RPMI7951 (cell line): ENCODE measurements at places on chromosomes 1 and 21. TPM values are rescaled to one million over a fixed set of nuclear protein-coding genes. Genes with fewer than 3 reads are reported as not detected.

DNA sequence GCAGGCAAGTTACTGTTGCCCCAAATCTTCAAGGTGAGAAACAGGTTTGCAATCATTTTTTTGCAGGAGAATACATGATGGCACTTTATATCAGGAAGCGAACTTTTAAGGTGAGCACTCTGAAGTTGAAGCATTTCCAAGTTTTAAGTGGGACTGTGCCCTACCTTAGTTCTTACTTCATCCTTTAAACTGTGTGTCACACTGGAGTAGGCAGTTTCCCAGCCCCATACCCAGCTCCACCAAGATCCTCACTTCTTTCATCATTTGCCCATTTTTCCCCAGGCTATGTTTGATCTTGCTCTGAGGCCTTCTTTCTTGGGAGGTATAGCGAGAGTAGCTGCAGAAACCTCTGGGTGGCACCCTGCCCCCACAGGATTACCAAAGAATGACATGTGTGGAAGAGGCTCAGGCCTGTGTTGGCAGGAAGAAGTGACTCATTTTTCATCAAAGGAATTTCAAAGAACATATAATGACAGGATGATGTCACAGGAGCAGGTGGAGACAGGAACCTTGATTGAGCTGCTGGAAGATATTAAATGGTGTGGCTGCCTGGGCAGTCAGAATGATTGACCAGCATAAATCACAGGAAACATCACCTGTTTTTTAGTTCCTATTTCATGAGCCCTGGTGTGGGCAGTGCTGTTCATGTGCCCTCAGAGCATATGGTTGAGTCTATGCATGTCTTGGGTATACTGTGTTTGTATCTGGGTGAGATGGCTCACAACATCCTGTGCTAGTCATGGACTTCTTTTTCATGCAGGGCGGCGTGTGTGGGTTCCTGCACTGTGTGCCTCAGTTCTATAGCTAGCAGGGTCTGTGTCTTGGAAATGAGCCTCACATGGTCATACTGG, 20.8 kb upstream of the MACF1 start:
- DNase-seq: peak; percentile 94

GRCh38 chr1:29186707-29187106, 5.0 kb upstream of the SRSF4 start:
- no peak for DNase-seq

- DNase-seq: no peak
Measured at GRCh38 chr1:87176514-87176913, 152.2 kb upstream of the LMO4 start.

- DNase-seq: no peak
Measured at GRCh38 chr1:110718452-110718851, 43.7 kb upstream of the KCNA3 start.

The LCE3E gene
- total RNA-seq: not detected in 2 replicates

- DNase-seq: peak; percentile 46
Measured at GRCh38 chr1:109252893-109253802, 3.8 kb downstream of the CELSR2 start.

DNA sequence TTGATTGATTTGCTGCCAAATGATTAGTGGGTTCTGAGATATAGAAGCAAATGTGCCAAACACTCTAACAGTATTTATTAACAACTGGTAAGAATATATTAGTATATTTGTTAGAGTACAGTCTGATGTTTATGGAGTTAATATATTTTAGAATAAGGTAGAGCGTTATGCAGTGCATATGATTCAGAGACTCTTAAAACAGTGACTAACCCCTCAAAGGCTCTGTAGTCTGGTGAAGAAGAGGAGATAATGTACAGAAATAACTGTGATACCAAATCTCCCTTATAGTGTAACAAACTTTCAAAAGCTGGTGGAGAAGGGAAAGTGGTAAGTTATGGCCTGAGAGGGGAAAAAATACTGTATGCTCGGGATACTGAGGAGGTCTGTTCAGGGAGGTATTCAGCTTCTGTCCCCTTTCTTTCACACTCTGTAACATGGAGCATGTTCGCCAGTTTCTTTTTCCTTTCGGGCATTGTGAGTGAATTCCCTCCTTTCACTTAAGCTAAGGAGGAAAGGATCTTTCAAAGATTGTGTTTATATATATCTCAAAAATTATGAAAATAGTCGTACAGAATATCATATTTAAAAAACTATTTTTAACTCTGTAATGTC, 121.2 kb downstream of the ADGRL2 start:
- no peak for DNase-seq

The ALPL gene
- 1.3 and 3.4 TPM in 2 replicates for total RNA-seq

DNA sequence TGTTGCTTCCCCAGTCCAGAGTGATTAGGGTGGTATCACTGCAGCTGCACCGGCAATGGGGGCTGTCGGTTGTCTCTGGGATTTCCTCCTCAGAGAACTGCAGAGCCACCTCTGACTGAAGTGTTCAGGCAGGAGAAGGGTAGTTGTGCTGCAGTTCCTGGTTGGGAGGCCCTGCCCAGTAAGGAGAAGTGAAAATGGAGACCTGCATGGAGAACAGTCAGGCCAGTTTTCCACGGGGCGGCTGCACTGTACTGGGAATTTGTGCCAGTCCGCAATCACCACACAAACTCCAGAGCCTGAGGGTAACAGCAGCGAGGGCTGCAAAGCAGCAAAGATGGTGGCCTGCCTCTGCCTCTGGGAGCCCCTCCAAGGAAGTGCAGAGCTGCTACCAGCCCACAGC, 58.1 kb upstream of the CCDC190 start:
- DNase-seq: no peak

The C1orf216 gene
- 15.1 and 17.8 TPM in 2 replicates for total RNA-seq

The ADAMTS5 gene
- 0.29 and 0.36 TPM in 2 replicates for total RNA-seq

The EFCAB7 gene
- 13.4 and 16.1 TPM in 2 replicates for total RNA-seq

DNA sequence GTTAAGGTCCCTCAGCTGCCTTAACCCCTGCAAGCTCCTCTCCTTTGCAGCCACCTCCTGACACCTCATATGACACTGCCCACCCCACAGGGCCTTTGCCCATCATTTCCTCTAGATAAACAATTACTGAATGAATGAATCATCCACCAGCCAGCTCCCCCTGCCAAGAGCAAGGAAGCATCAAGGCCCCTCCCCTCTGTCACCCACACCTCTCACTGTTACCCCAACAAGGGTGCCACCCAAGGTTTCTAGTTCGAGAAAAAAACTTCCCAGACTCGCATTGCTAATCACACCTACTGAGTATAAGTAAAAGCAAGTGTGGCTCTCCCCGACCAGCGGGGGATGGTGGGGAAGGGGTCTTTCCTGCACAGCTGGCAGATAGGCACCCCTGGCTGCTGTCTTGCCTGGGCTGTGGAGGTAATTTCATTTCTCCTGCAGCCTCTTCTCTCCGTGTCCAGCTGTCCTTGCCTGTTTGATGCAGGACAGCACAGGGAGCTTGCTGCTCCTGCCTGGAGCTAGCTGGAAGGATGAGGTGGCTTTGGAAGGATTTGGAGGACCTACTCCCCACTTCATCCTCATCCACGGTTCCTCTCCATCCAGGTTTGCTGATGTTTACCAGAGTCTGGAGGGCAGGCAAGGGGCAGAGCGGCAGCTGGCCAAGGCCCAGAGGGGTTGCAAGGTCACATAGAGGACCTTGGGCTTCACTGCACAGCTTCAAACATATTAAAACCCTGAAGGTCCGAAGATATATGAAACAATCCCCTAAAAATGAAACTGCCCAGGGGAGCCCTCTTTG, 33.1 kb upstream of the LBR start:
- DNase-seq: no peak

The GJA9 gene
- not detected in 2 replicates for total RNA-seq

The RHD gene
- not detected in 2 replicates for total RNA-seq

GRCh38 chr1:205171369-205171768, 40.1 kb downstream of the DSTYK start:
- no peak for DNase-seq

The SPRR2A gene
- total RNA-seq: not detected in 2 replicates

GRCh38 chr1:178192686-178193085, 98.8 kb downstream of the RASAL2 start:
- peak; percentile 67 for DNase-seq

- no peak for DNase-seq
Measured at GRCh38 chr1:160359559-160360226, 7.2 kb upstream of the NHLH1 start.

DNA sequence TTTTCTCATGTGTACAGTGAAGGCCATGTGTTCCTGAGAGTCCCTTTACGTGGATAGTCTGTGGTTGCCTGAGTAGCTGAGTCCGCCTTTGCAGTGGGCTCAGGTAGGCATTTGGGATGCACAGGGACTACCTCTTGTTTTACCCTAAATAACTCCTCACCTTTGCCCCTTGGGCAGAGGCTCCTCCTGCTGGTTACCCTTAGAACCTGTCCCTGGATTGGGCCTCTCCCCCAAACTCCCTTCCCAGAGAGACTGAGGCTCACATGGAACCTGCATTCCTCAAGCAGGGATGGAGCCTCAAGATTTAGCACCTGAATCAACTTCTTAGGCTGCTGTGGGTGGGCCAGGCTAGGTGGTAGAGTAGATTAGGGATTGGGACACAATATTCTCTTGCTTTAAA, 111.7 kb downstream of the FOXD2 start:
- DNase-seq: no peak

- DNase-seq: peak; percentile 79
Measured at GRCh38 chr1:84271441-84272151, 29.9 kb upstream of the SAMD13 start.

GRCh38 chr1:44270686-44271628, 57.7 kb downstream of the DMAP1 start:
- DNase-seq: no peak

The NUP210L gene
- total RNA-seq: not detected in 2 replicates

DNA sequence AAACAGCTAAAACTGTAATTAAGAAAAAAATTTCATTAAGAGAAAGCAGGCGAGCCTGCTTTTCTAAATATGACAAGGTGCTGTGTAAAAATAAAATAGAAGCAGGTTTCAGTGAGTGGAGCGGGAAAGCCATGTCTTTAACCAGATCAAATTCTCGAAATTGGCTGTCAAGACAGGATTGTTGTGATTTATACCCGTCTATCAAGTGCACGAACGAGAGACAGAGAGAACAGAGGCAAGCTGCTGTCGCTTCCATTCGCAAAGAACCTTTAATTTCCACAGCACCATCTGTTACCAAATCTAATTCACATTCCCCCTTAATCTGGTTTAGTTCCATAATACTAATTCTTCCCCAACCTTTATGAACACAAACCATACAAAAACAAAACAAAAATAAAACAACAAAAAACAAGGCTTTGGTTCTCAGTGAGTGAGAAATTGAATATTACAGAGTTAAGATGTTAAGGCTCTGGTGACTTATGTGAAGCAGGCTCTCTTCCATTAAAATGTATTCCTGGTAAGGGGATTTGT, 35.0 kb downstream of the ESRRG start:
- DNase-seq: no peak

GRCh38 chr1:1021920-1022259, 2.0 kb downstream of the AGRN start:
- peak; percentile 79 for DNase-seq

GRCh38 chr1:168135116-168135920, 1.4 kb downstream of the GPR161 start:
- no peak for DNase-seq

DNA sequence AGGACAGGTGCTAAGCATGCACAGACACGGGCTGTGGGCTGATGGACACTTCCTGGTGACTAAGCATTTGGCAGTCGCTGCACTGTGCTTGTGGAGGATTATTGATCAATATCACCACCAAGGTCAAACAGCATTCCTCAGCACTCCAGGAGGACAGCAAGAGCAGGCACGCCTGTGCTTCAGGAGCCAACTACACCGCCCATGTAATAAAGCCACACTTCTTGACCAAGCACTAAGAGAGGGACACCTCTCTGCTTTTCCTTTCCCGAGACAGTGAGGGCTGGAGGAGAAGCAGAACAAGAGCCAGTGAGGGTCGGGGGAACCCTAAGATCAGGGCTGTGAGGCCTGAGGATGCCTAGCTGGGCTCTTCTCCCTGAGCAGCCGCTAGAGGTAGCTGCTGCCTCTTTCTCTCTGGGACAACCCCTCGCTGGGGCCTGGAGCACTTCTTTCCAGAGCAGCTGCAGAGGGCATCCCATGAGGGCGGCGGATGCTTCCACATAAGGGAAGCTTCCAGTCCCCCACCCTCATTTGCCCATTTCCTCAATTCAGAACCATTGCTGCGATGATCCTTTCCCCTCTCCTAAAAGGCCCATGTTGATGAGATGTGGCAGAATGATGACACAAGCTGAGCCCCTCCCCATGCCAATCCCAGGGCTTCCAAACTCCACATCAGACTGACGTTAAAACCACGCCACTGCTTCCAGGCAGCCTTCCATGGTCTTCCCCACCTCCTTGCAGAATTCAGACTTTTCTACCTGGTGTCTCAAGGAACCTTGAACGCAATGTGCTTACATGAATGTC, 19.1 kb downstream of the RAB7B start:
- peak; percentile 44 for DNase-seq

DNA sequence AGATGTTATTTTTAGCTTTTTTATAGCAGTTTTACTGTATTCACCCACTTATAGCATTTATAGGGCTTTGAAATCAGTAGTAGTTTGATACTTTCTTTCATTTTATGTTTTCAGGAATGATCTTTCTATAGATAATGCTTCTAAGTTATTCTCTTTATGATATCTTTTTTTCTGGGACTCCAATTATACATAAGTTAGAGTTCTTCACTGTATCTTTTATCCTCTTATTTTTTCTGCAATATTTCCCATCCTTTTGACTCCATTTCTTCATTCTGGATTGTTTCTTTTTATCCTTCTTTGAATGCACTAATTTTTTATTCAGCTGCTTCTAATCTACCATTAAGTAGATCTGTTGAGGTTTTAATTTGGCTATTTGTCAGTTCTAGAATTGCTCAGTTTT, 73.1 kb downstream of the FMN2 start:
- no peak for DNase-seq

DNA sequence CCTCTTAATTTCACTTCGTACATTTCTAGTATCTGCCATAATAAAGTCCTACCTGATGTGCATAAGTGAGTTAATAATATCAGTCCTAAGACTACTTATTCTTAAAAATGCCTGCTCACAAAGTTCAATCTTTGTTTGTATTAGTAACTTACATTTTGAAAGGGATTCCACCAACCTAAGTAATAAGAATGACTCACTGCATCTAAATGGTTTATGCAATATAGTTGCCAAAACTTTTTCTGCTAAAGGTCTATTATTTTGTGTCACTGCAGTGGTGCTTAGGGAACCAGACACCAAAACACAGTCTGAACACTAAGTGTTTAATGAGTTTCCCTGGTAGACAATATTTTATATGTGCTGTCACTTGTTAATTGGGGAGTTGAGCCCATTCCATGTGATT, 1.8 kb downstream of the ZNF669 start:
- DNase-seq: no peak

DNA sequence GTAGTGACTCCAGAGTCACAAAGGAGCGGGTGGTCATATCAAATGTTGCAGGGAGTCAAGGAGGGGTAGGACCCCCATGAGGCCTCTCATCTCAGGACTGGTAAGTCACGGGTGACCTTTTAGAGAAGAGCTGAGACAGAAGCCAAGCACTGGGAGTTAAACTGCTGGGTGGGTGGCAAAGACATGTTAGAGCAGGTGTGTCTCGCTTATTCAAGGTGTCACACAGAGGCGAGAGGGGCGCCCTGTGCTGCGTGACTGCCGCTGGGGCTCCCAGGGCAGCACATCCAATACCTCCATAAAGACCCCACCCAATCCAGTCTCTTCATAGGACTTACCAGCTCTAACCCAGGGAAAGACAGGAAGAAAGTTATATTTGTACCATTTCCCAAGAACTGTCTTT, 15.2 kb downstream of the CASQ2 start:
- no peak for DNase-seq

GRCh38 chr21:38951095-38951730, 145.5 kb downstream of the ETS2 start:
- DNase-seq: no peak

- peak; percentile 83 for DNase-seq
Measured at GRCh38 chr21:33314111-33314510, 10.7 kb upstream of the IFNAR1 start.
